Hematopoietic multipotent progenitor cell treated with erythropoietin and hydrocortisone succinate and interleukin-3 and kit ligand, for 8 days (in vitro differentiated cells): ENCODE measurements at places on chromosomes 1 and 21.

DNA sequence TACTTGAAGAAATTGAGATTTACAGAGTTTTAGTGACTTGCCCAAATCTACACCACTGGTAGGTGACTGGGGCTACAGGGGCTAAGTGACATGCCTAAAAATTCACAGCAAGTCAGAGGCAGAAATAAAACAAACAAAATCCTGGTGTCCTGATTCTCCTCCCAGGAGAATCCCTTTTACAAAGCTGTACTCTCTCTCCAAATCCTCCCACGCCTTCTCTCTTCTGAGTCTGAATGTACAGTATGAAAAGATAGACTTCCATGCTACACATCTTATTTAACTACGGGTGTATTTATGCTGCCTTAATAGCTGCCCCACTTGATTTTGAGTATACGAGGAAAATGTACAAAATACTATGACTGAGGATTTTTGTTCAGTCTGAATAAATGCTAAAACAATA lies 65.4 kb downstream of the SGIP1 start:
- DNase-seq: no peak

GRCh38 chr1:75970631-75971030 lies 38.4 kb upstream of the ASB17 start:
- DNase-seq: no peak

DNA sequence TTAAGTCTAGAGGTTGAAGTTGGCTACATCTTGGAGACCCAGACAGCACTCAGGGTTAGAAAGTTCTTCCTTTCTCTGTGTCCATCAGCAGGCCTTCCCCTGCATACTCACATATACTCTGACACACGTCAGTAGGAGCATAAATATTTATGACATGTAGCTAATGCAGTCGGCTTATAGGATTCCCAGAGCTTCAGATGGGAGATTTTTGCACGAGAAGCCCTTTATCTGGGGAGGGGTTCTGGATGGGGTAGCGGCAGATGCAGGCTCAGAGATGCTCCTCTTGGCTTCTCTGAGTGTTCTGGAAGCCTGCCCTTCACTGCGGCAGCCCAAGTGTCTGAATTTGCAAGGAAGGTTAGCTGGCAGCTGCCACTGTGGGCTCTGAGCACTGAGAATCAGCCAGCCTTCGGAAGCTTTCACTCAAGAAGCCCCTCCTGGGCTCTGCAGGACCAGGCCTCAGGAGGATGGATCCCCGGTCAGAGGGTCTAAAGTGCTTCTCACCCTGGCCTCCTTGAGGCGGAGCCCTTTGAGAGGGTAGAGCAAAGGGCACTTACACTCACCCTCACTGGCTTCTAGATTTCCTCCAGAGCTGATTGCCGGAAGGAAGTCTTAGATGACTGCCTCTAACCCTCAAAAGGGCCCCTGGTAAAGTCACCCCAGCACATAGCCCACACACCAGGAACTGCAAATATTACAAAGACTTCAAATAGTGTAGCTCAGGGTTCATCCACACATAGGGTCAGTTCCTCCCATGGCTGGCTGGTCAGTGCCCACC lies 68.1 kb upstream of the NFASC start:
- DNase-seq: no peak

DNA sequence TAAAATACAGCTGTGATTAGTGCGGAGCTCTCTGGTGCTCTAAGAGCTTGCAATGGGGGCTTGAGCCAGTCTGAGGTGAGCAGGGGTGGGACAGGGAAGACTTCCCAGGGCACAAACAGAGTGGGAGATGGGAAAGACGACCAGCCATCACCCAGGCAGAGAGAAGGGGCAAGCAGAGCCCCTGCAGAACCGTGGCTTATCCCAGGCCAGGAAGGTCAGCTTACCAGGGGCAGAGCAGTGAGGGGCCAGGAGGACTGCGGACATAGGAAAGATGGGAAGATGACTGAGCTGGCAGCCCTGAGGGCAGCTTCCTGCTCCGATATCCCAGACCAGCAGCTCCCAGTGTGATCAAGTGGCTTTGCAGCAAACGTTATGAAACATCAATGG lies 55.4 kb upstream of the IFFO2 start:
- no peak for DNase-seq

DNA sequence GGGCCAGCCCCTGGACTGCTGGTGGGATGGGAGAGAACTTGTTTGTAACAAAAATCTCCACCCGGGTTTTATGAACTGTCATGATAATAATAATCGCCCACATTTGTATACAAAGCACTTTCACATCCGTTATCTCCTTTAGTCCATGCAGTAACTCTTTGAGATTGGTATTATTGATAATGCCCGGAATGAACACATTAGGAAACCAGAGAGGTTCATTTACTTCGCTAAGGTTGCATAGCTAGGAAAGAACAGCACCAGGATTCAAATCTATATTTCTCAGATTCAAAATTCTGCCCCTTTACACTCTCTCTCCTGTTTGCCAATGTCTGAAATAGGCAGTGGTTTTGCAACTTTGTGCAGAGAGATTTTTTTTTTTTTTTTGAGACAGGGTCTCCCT lies 131.4 kb downstream of the FOXD2 start:
- no peak for DNase-seq

DNA sequence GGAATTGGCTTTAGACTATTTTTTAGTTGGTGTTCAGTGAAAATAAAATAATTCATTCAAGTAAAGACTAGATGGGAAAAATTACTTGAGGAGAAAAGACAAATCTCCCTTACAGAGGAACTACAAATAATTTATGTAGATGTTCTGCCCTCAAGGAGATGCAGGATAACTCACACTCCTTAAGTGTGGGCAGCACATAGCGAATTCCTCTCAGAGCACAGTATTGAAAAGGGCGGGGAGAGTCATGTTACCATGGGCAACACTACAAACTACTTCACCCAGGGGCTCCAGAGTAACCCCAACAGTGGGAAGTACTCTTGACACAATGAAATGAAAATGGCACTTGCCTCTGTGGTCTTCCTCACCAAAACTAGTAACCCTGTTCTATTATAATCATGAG lies 20.6 kb upstream of the LAMC2 start:
- no peak for DNase-seq

DNA sequence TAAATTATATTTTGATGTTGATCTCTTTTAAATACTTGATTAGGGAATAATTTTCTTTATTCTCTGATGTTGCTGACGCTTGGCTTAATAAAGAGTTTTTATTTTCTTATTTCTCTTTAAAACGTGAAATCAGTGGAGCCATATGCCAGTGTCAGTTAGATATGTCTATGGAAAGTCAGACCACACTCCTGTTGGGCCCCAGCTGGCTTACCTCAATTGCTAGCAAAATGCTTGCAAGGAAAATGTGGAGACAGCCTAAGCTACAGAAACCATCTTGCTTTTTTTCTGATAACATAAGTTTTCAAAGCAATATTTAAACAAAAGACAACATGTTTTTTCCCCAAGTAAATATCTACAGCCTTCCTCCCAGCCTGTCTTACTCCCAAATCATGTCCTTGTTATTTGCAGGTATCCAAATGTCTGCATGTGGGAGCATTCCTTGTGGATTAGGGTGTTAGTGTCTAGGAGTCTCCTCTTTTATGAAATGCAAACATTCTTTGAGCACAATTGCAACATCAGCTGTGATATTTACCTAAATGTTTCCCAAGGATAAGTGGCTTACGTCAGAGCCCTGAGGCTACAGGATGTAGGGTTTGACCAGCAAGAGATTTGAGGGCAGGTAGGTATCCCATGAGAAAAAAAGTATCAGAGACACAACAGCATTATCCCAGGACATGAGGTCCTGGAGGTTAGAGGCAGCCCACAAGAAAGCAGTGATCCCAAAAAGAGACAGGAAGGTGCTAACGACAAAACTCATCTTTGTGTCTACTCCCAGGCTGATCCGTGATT lies 117.2 kb upstream of the KCNJ15 start:
- no peak for DNase-seq

- DNase-seq: no peak
These were observed 69.8 kb downstream of the PBX1 start for GRCh38 chr1:164628772-164629171.

GRCh38 chr1:143699731-143700130 lies 272.1 kb downstream of the FAM72C start:
- no peak for DNase-seq

GRCh38 chr1:154749078-154749760 lies 120.9 kb downstream of the KCNN3 start:
- peak; percentile 47 for DNase-seq

DNA sequence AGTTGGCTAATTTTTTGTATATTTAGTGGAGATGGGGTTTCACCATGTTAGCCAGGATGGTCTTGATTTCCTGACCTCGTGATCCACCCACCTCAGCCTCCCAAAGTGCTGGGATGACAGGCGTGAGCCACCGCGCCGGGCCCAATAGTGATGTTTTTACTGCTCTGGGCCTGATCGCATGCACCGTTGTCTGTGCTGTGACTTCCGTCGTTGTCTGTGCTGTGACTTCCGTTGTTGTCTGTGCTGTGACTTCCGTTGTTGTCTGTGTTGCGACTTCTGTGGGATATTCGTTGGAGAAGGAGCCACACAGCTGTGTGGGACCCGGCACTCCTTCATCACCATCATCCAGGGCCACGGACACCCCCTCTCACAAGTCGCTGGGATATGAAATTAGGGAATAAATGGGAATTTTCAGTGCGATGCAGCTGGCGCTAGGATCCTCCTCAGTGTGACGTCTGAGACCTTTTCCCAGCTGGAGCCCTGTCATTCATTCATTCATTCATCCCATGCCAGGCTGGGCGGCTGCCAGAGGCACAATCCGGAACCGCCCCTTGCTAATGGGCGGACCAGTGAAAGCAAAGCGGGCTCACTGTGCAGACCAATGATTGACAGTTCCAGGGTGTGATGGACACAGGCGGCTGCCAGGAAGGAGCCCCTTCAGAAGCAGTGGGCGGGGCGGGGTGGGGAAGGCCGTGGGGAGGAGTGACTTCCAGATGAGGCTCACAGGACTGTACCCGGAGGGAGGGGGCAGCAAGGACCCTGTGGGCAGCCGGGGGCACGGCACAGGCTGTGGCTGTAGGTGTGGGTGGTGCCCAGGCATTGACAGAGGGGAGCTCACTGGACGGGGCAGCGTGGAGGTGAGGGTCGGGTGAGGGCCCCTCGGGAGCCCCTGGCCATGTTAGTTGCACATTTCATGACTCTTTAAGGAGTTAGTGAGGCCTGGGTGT lies 48.9 kb downstream of the PRKCZ start:
- DNase-seq: no peak

DNA sequence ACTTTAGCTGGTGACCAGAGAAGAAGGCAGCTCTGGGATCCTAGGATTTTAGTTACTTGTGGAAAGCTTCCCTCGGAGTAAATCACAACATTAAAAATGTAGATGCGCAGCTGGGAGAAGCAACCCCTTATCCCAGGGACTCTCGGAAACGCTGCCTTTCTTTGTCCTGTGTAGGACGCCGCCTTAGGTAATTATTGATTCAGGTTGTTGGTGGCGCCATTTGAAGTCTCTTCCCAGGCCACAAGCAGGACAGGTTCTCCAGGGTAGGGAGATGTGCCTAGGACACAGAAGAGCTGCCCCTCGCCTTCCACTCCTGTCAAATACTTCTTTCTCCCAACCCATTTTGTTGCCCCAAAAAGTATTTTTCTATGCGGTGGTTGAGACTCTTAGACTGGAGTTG lies 10.3 kb downstream of the SLC37A1 start:
- DNase-seq: no peak

GRCh38 chr1:182257369-182258063 lies 134.1 kb downstream of the GLUL start:
- peak; percentile 98 for DNase-seq

DNA sequence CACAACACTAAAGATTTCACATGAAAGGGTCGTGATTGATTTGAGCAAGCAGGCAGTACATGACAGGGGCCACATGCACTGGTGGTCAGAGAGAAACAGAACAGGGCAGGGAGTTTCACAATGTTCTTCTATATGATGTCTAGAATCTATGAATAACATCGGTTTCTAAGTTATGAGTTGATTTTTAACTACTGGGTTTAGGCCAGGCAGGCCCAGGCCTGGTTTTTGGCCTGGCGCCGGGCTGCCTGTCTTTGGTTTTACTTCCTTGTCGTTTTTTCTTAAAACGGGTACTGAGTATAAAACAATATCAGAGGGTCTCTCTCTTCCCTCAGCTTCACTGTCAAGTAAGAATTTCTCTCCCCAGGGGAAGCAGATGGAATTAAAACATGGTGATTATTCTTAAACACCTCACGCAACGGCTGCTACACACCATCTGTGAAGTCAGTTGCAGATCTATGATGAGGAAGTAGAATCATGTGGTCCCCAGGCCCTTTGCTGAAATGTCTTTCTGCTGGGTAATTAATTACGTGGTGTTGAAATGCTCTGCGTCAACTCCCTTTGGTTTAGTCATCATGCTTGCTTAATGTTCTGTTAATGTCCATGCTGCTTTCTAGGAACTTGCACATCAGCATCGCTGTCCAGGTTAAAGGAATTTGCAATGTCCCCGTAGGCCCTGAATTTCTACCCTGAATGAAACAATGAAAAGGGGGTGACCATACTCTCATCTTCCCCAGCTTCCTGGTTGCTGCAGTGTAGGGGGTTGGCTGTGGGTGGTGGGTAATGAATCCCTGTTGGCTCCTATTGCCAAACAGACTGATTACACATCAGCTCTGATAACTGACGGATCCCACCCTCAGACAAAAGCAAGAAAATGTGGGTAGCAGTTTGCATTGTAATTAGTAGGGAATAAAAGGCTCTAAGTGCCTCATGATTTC lies 70.3 kb downstream of the SERINC2 start:
- peak; percentile 35 for DNase-seq

GRCh38 chr1:54795841-54796468 lies 5.2 kb downstream of the TTC22 start:
- no peak for DNase-seq

DNA sequence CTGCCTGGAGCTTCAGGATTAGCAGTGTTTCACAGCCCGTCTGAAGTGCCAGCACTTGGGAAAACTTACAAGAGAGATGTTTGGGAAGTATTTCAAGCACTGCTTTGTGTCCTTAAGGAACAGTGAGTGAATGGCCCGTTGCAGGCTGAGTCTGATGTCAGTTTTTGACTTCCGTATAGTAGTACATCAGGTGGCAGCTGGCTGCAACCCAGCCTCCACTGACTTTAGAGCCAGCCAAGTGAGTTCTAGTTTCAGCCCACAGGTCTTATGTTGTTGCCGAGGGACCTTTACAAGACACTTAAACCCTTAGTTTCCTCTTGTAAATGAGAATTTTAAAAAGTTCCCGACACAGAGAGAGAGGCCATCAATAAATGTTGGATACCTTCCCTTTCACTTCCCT lies 35.0 kb downstream of the UCK2 start:
- DNase-seq: no peak
